ENCODE measurements at places on chromosomes 2 and 18.

GRCh38 chr2:71756280-71756906 is 303.0 kb downstream of the DYSF start:
- DNase-seq: no peak

GRCh38 chr2:14615121-14615520 is 17.4 kb upstream of the LRATD1 start:
- no peak for DNase-seq

GRCh38 chr2:77161009-77161408 is 361.2 kb downstream of the LRRTM4 start:
- DNase-seq: peak; percentile 5

DNA sequence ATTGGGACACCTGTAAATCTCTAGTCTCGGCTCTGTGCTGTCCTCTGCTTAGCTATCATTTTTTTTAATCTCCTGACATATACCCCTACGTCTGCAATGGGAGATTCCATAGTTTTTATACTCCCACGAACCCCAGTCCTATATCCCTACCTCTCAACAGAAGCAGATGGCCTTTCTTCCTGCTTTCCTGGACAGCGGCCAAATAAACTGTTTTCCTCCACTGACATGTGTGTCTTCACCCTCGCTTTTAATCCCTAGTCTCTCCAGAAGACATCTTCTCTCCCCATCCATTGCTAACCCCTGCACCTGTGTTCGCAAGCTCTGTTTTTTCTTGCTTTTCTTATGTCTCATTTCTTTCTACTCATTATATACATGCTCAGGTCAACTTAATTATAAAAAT is 395.4 kb downstream of the EPHA4 start:
- DNase-seq: no peak

DNA sequence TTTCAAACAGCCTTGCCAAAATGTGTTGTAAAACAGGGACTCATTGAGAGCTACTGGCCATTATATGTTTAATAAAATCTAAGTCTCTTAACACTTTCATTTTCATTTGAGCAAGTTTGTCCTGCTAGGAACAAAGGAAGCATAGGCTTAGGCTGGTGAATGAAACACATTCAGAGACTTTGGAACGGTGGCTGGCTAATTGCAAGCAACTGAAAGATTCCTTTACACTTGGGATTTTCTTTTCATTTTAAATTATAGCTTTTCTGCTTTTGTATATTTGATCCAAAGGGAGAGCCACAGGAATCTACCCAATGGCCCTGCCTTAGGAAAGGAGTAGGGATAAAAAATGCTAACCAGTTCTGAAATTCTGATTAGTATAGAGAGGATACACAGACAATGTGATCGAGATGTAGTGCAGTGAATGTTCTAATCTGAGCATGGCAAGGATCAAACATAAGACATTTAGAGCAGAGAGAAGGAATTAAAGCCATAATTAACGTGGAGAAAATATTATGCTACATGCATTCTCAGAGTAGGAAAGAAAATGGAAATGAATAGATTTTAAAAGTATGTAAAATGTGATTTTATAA is 911.4 kb upstream of the SLC39A10 start:
- DNase-seq: no peak

DNA sequence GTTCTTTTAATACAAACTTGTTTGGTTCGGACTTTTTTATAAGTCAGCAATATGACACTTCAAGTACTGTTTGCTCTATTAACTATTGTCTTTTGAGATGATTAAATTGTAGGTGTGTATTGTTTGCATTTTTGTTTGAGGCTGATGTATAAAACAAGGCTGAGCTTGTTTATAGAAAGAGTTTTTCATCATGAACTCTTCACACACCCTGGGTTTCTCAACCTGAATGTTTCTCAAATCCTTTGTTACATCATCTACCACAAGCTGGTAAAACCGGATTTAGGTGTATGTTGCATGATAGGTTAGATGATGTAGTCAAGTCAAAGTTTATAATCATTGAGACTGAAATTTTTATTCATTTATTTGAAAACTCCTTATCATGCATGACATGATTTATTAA is 335.2 kb upstream of the LRATD1 start:
- DNase-seq: no peak

GRCh38 chr2:238701341-238702206 is 146.3 kb upstream of the TWIST2 start:
- no peak for DNase-seq

GRCh38 chr2:100451092-100451491 is 19.2 kb upstream of the NMS start:
- no peak for DNase-seq

- no peak for DNase-seq
Measured at GRCh38 chr2:224165901-224166319, 126.8 kb upstream of the SERPINE2 start.

Data from H54 (cell line).